ENCODE measurements at places on chromosomes 16 and 17.

- no peak for DNase-seq
These were observed 9.6 kb upstream of the MYH11 start for GRCh38 chr16:15866451-15866850.

DNA sequence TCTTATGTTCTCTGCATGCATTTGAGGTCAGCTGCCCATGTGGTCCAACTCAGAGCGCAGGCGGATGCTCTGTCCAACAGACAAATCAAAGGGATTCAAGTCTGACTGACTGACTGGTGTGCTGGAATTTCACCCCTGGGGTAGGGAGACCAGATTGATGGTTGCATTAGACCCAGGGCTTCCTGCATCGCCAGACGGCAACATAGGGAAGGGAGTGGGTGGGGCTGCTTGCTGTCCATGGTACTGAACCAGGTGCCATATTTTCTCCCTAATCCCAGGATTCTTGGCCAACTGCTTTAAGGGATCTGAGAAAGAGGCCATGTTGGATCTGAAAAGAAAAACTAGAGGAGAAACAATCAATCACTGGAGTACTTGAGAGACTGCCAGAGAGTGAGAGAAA is 332.0 kb downstream of the XYLT1 start:
- DNase-seq: no peak

DNA sequence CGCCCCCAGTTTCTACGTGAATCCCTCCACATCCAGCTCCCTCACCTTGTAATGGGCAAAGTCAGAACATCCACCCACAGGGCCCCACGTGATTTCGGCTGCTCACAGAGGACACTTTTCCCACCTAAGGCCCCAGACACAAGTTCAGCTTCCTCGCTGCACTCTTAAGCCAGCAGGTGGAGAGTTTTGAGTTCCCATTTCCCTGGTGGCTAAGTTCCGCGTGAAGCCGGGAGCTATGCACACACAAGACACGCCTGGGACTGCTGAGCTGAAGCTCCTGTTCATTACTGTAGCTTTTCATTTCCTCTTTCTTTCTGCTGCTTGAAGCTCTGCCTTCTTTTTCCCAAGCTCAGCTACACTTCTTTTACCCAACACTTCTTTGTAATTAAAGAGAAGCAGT is 273.8 kb downstream of the NPIPA8 start:
- DNase-seq: no peak

DNA sequence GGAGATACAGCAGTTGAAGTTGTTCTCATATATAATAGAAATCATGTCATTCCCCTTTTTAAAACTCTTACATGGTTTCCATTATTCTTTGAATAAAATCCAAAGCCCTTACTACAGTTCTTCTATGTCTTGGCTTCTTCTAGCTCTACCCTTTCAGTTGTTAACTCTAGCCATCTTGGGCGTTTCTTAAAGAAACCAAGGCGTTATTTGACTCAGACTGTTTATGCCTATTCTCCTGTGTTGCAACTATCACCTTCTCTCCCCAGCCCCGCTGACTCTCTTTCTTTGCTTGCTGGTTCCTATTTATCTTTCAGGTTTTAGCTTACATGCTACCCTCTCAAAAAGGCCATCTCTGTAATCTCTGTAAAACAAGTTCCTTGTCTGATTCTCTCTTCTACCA is 32.7 kb downstream of the NFATC3 start:
- no peak for DNase-seq

DNA sequence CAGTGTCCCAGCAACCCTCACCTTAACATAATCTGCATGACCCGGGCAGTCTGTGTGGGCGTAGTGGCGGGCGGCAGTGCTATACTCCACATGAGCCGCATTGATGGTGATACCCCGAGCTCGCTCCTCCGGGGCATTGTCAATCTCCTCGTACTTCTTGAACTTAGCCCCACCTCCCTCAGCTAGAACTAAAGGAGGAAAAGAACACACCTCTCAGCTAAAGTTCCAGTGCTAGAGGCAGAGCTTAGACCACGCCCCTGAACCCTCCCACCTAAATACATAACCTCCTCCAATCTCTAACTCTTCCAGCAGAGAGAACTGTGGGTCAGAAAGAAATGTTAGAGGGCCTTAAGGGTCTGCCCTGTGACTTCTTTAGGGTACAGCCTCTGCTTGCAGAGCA is 855 bp downstream of the TUFM start:
- DNase-seq: no peak

DNA sequence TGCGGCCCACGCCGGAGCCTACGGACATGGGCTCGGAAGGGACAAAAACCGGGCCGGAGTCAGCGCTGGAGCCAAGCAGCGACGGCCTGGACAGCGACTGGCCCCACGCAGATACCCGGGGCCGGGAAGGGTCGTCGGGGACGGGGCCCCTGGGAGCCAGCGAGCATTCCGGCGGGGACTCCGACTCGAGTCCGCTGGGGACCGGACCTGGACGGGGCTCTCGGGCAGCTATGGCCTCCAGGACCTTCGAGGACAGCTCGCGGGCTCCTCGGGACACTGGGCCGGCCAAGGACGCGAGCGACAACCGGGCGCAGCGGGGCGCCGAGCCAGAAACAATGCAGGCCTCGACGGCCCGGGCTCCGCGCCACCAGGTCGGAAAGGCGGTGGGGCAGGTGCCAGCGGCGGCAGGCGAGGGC is 1.0 kb downstream of the MYO15B start:
- DNase-seq: peak; percentile 18

DNA sequence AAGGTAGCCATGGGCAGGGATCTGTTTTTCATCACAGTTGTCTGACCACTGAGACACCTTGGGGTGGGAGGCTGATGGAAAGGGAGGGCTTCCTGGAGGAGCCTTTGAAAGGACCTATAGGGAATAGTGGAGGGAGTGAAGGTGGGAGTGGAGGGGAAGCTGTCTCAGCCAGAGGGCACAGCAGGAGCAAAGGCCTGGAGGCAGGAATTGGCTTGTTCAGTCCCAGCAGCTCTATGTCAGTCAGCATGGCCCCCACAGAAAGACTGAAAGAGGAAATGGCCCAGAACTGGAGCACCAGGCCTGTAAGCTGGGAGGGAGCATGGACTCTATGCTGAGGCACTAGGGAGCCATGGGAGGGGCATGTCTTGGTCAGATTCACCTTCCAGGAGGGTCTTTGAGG is 12.8 kb upstream of the CBFB start:
- DNase-seq: no peak
